Activated CD4-positive, alpha-beta T cell treated with anti-CD3 and anti-CD28 coated beads for 36 hours (primary cell): ENCODE measurements at places on chromosomes 6 and 20. TPM values are rescaled to one million over a fixed set of nuclear protein-coding genes. Genes with fewer than 3 reads are reported as not detected.

GRCh38 chr6:169991913-169992312, 240.5 kb downstream of the ERMARD start:
- DNase-seq: no peak

DNA sequence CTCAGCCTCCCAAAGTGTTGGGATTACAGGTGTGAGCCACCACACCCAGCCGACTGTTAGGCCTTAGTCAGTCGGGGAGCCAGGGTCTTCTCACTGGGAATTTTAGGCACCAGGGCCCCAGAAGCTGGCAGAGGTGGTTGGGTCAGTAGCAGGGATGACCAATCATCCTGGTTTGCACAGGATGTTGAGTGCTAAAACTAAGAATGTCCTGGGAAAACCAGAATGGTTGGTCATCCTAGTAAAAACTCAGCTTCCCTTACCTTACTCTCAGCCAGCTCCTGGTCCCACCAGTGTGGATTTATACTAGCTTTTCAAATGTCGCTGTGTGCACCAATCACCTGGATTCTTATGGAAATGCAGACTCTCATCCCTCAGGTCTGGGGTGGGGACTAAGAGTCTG, 31.8 kb downstream of the KCNG1 start:
- DNase-seq: no peak

The TXLNB gene
- total RNA-seq: 0.27 TPM

DNA sequence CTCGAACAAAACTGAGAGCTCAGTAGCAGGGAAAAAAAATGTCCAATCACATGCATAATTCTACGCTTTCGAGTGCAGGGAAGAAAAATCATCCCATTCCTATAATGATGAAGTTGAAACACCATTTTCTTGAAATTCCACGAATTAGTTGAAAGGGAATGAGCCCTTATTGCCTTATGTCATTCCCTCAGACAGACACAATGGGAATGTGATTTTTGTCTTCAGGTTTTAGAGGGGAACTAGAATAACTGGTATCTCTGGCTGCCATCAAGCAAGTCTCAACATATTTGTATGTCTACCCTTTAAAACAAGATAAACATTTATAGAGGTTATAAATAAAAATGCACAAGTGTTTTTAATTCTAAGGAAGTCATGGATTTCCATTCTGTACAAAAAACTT, 87.9 kb downstream of the KIF13A start:
- DNase-seq: no peak

GRCh38 chr6:138528137-138528536, 28.8 kb upstream of the NHSL1 start:
- DNase-seq: no peak

- DNase-seq: no peak
Observed at GRCh38 chr6:158009935-158010585, 28.4 kb downstream of the SYNJ2 start.

The TNF gene
- total RNA-seq: 93.3 TPM

DNA sequence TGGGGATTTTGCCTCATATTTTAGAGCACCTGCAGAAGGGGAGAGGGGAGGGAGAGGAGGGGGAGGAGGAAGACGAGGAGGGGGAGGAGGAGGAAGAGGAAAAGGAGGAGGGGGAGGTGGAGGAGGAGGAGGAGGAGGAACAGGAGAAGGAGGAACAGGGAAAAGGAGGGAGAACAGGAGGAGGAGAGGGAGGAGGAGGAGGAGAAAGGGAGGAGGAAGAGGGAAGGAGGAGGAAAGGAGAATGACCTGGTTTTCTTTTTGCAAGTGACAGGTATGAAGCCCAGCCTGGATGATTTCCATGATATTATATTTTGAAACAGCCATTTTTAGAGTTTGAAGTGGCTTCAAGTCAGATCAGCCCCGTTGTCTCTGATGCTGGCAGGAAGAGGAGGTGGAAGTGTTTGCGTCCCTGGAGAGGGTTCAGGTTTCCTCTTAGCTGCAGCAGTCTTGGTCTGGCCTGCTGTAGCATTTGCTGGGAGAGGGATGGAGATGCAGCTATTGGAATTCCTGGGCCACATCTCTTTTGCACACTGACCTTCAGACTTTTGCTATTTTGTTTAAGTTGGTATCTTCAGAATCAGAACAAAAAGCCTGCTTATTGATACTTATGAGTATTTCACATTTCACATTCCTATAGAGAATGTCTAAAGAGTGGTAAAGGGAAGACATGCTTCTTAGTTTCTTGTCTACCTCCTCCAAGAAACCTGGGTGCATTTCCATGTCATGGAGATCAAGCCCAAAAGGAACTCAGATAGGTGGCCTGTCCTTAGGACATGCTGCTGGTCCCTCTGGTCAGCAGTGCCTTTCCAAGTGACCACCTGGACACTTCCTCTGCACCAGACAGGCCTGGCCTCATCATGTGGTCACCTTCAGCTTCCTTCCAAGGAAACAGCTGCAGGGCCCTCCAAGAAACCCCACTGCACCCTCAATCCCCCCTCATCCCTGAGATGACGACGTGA, 54.3 kb upstream of the IYD start:
- no peak for DNase-seq
